ENCODE measurements at places on chromosomes 11 and 22.

DNA sequence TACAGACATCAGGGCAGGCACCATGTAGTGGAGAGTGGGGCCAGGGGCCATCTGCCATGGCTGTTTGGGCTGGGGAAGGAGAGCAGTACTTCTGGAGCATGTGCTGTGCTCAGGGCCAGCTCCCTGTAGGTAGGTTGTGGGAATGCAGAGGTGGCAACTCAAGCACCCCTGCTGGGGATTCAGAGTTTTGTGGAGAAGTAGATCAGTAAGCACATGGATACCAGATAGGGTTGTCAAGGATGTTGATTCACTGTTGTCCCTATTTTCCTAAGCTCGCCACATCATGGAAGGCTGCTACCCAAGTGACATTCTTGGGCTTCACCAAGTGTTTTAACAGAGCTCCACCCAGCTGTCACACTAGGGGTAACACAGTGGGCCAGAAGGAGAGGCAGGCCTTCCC, 67.2 kb downstream of the BMAL1 start:
- DNase-seq: no peak

DNA sequence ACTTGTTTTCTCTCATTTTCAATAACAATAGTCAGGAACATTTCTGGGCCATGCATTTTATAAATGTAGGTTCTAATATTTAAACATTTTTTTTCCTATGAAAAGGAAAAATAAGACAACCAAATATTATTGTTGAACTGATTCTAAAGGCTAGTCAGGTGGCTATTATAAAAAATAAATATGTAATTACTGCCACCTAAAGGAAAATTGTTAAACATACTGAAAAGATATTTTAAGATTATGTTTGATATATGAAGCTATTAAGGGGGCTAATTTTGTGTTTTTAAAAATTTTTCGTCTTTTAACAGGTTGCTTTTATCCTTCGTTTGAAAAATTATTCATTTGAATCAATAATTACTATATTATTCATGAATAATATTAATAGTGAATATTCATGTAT, 62.2 kb upstream of the FDX1 start:
- no peak for DNase-seq

GRCh38 chr11:6638429-6638828, 17.2 kb downstream of the DCHS1 start:
- DNase-seq: no peak

GRCh38 chr11:91265946-91266345, 958.7 kb upstream of the FAT3 start:
- DNase-seq: no peak

GRCh38 chr11:65492637-65493366, 6.0 kb upstream of the MALAT1 start:
- DNase-seq: no peak

GRCh38 chr11:2827256-2827655, 58.3 kb downstream of the CDKN1C start:
- no peak for DNase-seq

DNA sequence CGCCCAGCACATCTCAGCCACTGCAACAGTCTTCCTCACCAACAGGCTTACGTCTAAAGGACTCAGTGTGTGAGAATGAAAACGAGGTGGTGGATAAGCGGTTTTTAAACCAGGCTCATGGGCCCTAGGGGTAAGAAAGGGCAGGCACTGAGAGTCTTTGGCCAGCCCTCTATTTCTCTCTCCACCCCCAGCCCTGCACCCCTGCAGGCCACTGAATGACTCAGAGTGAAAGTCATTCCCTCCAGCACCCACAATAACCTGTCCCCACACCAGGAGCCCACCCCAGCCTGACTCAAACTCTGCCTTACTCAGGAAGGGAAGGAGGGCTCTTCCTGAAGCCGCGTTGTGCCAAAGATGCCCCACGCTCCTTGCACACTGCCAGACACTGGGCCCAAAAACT, 72.0 kb downstream of the LARGE1 start:
- no peak for DNase-seq

DNA sequence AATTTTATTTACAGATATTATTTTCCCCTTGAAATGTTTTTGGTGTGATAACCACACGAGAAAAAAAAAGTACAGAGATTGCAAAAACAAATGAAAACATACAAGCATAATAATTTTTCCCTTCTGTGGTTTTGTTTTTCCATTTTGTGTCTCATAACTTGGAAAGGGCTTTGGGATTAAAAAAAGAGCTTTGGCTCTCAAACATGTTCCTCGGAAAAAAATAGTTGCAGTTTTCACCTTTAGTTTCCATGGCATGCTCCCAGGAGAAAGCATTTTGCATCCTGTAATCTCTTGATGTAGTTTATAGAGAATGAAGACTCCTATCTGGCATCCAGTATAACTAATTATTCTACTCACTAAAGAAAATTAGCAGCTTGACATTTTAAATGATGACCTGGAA, 362.1 kb upstream of the PDGFD start:
- DNase-seq: no peak

Data from stimulated activated CD8-positive, alpha-beta memory T cell treated with anti-CD3 and anti-CD28 coated beads, Interleukin-7, amount 100 ng/mL, for 1 hour (primary cell).